ENCODE measurements at places on chromosomes 7 and 10.

- no peak for DNase-seq
Observed at GRCh38 chr10:28463141-28463540, 69.8 kb upstream of the WAC start.

DNA sequence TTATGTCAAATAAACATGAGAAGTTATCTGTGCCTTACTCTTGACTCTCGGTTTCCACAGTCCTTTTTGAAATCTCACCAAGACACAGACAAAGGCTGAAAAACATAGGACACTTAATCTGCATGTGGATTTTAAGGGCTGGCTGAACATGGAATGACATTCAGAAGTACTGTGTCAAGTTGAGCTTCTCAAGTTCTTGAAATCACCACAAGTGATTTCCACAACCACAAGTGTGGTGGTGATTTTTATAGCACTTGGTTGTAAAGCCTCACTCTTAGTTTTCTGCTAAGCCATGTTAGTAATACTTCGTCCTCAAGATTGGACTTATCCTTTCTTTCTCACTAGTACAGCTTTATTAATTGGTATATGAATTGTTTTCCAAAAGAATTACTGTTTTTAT lies 29.6 kb downstream of the FOXP2 start:
- no peak for DNase-seq

GRCh38 chr10:74880041-74880440 lies 53.6 kb downstream of the KAT6B start:
- no peak for DNase-seq

- no peak for DNase-seq
Observed at GRCh38 chr7:127903892-127904669, 127.2 kb downstream of the LRRC4 start.

DNA sequence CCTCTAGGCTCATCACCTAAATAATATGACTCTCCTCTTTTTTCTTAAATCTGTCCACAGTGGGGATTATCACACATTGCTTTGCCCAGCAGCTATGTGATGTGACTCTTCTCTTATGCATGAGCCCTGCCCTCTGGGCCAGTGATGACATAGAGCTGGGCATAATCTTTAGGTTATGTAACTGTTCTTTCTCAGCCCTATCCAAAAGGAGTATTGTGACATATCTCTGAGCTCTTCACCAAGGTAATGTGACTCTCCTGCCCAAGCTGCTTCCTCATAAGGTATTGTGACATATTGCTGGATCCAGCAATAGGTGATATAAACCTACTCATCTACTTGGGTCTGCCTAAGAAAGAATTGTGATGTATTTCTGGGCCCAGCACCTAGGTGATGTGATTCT lies 37.7 kb upstream of the ZNF107 start:
- DNase-seq = no peak

DNA sequence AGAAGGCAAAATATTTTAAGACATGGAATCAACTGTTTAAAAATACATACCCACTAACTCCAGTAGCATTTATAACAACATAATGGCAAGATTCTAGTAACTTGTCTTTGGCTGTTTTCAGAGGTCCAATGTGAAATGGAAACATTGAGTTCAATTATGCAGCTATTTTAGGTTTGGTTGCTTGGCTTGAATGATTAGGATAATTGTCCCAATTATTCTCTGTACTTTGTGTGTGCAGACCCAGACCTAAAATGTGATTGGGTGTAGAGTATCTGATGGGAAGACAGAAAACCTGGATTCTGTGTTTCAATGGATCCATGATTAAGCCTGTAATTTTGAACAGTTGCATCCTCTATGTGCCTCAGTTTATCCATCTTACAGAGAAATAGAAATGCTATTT lies 392.7 kb upstream of the NFE2L3 start:
- no peak for DNase-seq
